ENCODE measurements at places on chromosomes 13 and 19.
A peak's percentile ranks its signal among the peaks of the same experiment; 100 is the strongest.

DNA sequence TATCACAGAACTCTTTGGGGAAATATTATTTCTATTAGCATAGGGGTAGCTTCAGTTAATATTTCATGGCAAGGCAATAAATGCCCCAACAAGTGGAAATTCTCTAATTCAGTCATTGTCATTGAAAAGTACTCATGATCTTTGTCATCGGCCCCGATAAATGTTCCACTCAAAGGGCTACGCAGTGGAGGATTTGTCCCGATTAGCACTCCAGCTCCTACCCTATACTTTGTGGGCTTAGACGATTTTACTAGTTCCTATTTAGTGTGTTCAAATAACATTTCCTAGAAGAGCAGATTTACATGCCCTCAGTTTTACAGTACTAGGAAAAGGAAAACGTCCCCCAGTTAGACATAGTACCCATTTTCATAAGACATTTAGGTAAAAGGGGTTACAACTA, 38.0 kb upstream of the ATP12A start:
- no peak for DNase-seq

DNA sequence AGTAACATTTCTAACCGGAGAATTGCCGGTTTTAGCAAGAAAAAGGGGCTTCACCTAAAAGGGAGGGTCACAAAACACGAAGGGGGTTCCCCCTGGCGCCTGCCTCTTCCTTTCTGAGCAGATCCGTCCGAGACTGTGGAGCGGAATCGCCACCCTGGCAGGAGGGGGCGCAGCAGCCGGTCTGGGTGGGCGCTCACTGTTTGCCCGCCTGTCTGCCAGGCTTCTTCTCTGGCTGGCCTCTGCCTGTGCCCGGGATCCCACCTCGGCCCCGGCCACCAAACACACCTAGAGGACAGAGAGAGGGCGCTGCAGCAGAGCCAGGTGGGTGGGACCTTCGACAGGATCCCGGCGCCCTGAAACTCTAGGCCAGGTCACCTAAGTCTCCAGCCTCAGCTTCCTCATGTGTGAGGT, 15.6 kb downstream of the LSM4 start:
- DNase-seq: no peak

GRCh38 chr13:66700117-66700601, 530.0 kb downstream of the PCDH9 start:
- DNase-seq: no peak

GRCh38 chr13:113493315-113493951, 2.9 kb upstream of the DCUN1D2 start:
- no peak for DNase-seq

DNA sequence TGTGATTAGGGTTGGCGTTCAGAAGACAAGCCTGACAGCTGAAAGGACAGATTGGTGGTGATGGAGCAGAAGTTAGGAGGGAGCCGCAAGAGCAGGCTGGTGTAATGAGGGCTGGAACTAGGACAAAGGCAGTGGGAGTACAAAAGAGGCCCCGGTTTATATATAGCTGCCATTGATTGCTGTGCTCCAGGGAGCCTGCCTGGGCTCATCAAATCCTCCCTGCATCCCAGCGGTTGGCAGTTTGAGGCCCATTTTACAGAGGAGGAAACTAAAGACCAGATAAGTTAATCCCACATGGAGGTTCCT, 123.7 kb downstream of the CACNA1A start:
- DNase-seq: no peak

DNA sequence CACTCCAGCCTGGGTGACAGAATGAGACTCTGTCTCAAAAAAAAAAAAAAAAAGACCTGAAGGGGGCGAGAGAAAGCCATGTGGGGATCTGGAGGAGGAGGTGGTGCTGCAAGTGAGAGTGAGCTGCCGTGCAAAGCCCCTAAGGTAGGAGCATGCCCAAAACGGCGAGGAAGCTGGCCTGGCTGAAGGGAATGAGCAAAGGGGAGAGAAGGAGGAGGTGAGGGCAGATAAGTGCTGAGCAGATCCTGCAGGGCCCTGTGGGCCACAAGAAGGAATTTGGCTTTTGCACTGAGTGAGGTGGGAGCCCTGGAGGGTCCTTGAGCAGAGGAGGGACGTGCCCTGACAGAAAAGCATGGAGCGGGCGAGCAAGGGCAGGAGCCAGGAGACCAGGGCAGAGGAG, 19.4 kb upstream of the ADGRE5 start:
- DNase-seq: no peak

DNA sequence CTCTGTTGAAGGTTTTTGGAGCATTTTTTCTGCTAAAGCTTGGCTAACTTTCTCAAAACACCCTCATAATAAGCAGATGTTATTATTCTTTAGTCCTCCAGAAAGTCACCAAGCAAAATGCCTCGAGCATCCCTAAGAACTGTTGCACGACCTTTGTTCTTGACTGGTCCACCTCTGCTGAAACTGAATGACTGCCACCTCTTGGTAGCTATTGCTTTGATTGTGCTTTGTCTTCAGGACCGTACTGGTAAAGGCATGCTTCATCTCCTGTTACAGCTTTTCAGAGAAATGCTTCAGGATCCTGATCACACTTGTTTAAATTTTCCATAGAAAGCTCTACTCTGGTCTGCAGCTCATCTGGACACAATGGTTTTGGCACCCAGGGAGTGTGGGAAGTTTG, 254.8 kb downstream of the DCT start:
- DNase-seq: no peak

DNA sequence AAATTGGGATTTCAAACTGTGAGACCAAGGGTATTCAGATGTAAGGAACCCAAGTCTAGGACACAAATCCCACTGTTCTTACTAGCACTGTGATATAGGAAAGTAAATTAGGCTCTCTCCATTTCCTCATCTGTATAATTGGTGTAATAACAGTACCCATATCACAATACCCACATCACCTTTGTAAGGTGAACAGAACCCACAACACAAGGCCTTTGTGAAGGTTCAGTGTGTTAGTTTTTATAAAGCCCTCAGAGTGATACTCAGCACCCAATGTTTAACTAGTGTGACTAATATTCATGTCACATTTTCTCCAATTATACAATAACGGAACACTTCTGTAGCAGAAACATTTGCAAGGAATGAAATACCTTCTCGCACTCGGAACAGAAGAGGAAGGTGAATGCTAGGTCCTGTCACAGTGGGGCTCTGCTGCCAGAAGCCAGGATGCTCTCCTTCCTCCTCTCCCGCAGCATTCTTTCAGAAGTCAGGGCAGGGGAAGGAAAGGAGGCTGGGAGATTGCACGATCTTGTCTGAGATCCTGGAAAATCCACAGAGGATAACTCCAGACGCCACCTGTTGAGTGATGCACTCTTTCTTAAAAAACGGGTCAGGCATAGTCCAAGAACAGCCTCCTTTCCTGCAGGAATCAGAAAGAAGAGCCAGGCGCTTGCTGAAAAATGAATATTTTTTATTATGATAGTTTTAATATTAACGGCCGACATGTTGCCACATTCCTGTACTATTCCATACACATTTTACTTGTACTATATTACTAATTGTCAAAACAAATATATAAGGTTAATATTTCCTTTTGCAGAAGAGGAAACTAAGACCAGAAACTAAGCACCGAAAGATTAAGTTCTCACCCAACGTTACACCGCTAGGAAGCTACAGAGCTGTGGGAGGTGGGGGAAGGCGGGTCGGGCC, 762 bp downstream of the ZNF45 start:
- DNase-seq: no peak

DNA sequence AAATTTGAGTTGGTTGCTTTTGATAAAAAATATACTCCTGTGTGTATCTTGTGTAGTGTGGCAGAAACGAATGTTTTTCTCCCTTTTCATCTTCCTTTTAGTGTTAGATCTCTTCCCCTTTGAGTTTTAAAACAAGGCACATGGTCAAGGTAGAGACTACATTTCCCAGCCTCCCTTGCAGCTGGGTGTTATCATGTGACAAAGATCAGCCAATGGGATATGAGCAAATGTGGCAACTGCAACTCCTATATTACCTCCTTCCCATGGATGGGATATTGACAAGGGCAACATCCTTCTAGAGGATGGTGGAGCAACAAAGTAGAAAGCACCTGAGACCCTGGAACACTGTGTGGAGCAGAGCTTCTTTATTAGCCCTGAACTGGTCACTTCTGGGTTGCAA, 42.4 kb downstream of the ADGRE3 start:
- no peak for DNase-seq

GRCh38 chr19:56319991-56320390, 5.4 kb upstream of the ZSCAN5A start:
- DNase-seq: no peak

- peak; percentile 90 for DNase-seq
Observed at GRCh38 chr19:1172353-1173158, 1.5 kb downstream of the SBNO2 start.

DNA sequence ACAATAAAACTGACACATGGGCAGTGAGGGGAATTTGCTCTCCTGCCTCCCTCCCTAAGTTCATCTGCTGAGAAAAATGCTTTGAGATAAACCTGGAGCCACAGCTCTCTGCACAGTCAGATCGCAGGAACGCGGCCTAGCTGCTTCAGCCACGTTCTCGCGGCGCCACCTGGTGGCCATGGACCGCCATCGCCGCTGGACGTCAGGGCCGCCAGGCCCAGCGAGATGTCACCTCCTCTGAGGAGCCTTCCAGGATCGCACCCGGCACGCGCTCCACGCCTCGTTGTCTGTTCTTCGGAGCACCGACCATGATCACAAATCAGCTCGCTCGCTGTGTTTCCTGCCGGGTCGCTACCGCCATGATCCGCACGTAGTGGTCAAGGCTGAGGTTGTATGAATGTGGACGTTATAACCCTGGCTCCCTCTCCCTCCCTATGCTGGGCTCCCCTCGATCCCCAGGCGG, 20.6 kb upstream of the USP29 start:
- peak; percentile 94 for DNase-seq

- no peak for DNase-seq
Observed at GRCh38 chr19:35774274-35775045, 904 bp upstream of the ARHGAP33 start.

- DNase-seq: no peak
Observed at GRCh38 chr19:32868206-32868950, 1.2 kb downstream of the SLC7A9 start.

DNA sequence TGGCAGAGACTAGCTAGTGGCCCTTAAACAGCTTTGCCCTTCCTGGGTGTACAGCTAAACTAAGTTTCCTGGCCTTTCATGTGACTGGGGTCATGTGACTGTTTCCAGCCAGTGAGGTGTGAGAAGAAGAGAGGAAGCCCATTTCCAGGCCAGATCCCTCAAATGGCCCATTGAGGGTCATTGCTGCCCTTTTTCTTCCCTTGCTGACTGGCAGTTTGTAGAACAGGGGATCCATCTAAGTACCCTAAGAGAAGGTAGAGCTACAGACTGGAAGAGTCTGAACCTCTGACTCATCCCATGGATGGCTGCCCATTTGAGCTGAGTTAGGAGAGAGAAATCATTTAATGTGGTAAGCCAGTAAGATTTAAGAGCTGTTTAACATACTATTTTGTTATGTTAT, 2.8 kb downstream of the SWSAP1 start:
- no peak for DNase-seq

GRCh38 chr13:104442536-104442935, 1376.3 kb upstream of the SLC10A2 start:
- DNase-seq: no peak

GRCh38 chr19:10000171-10000826, 10.0 kb downstream of the COL5A3 start:
- peak; percentile 49 for DNase-seq

GRCh38 chr19:44741841-44742329, 6.6 kb upstream of the BCL3 start:
- peak; percentile 92 for DNase-seq

- no peak for DNase-seq
Observed at GRCh38 chr19:18839465-18840287, 7.9 kb downstream of the UPF1 start.

DNA sequence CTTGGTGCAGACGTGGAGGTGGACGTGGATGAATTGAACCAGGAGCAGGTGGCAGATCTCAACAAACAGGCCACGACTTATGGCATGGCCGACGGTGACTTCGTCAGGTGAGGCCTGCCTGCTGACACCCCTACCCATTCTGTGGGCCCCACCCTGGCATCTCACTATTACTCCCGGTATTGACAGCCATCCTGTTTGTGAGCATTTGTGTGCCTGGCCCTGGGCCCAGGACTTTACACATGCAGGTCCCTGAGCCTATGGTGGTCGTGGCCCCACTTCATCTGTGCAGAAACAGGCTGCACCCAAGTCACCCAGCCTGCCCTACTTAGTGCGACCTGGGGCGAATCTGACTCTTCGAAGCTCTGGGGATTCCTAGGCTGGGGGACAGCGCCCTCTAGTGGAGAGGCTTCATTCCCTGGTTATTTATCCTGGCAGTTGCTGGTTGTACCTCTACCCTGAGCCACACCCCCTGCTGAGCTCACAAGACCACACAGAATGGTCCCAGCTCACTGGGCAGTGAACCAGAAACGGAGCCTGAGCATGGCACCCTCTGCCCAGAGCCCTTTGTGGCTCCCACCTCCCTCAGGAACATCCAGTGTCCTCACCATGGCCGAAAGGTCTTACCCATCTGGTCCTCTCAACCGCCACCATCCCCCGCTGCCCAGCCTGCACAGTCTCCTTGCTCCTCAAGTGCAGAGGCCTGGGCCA, 16.9 kb downstream of the ZNF296 start:
- peak; percentile 79 for DNase-seq

- DNase-seq: no peak
Observed at GRCh38 chr19:17865364-17866311, 5.9 kb downstream of the RPL18A start.

DNA sequence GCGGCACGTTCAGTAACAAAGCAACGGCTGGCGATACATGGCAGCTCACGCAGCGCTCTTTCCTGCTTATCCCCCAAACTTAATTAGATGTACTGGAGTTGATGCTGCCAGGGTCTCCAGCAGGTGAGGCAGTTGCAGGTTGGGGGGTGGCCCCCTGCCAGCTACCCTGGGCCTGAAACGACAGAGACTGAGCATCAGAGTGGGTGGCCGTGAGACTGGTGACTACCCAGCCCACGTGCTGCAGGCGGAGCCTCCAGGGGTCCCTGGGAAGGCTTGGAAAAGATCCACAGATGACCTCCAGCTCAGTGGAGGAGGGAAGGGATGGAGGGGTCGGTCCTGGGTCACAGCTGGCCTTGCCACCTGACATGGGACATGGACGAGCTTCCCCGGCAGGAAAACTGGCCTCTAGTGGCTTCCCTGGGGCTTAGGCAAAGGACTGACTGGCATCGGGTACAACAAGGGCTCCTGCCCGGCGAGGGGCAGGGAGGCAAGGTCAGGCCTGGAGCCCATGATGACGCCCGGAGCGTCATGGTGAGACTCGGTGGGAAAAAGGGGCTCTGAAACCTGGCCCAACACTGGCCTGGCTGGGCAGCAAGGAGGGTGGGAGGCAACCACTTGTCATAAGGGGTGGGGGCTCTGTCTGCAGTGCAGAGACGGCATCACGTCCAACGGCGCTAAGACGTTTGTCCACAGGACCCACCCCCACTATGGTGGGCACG, 24.0 kb downstream of the CILP2 start:
- no peak for DNase-seq

All from posterior cingulate gyrus (tissue), 11 donors.